ENCODE measurements at places on chromosomes 11 and 22.

- DNase-seq: no peak
These were observed 267.4 kb upstream of the ISX start for GRCh38 chr22:34798605-34799004.

- peak; percentile 38 for DNase-seq
These were observed 15.4 kb upstream of the TUBA8 start for GRCh38 chr22:18095101-18095805.

- no peak for DNase-seq
These were observed 3.7 kb upstream of the OR5AR1 start for GRCh38 chr11:56659755-56660154.

GRCh38 chr11:76023236-76024068 is 182.8 kb downstream of the WNT11 start:
- DNase-seq: no peak

- no peak for DNase-seq
These were observed 25.4 kb downstream of the TPBGL start for GRCh38 chr11:75265851-75266531.

DNA sequence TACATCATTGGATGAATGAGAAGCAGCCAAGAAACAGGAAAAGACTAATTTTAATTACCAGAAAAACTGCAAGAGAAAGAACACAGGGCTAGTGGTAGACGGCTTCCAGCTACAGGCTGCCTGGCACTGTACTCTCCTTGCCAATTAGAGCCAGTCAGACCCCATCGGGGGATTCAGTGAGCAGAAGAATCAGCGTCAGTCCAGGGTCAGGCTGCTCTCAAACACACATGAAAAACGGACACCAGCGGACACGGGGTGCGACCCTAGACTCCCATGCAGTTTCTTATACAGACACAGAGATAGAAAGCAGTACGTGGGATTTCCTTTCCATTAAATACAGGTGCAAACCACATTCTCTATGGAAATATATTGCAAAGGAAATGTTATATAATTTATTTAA is 1.1 kb upstream of the CNTN5 start:
- DNase-seq: no peak

DNA sequence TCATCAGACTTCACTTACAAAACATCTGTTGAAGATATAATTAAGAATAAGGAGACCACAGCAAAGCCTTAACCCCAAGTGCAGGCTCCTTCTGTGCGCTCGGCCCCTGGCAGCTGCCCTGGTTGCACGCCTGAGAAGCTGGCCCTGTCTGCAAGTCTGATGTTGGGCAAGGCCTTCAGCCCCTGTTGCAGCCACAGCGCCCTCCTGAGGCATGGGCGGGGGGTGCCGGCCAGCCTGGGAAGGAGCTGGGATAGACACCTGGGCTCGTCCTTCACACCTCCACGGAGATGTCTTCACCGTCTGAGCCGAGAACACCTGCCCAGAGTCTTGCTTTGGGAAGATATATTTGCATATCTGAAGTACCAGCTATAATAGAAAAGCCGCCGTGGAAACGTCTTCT is 104.1 kb downstream of the MPPED1 start:
- DNase-seq: no peak

- DNase-seq: no peak
These were observed 93.4 kb upstream of the SEPTIN5 start for GRCh38 chr22:19620742-19621371.

GRCh38 chr11:76201672-76202412 is 4.5 kb downstream of the WNT11 start:
- peak; percentile 8 for DNase-seq

DNA sequence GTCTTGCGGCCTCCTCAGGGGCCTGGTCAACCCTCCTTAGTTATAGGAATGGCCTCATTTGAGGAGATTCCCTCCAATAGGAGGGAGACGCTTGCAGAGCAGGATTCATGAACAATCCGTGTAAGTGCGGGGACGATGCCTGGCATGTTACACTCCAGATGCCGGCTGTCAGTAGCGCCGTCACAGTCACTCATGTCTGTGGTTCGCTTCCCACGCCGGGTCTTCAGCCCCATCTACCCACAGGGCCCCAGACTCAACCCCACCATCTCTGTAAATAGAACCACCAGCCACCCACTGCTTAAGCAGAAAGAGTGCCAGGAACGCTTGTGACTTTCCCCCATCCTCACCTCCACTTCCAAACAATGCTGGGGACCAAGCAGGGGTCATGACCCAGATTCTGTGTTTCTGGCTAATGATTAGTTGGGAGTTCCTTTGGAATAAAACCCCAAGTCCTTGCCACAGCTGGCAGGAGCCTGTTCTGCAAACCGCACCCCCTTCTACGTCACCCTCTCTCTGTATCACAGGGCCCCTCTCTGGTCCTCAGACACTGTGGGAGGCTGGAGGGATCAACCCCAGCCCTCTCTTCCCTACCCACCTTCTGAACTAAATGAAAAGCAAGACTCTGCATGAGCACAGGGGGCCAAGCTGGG is 38.8 kb upstream of the TOLLIP start:
- no peak for DNase-seq

DNA sequence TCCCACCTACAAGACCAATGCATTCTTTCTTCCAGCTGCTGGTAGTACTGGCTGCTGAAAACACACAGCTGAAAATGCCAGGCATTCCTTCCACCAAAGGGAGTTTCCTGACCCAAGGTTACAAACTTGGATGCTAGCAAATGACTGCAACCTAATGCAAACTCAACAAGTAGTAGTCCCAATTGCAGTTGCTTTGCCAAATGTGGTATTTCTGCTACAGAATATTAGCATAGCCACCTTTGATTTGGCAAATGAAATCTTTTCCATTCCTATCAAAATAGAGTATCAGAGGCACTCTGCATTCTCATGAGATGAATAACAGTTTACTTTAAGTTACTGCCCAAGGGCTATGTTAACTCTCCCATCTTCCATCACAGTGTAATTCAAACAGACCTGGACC is 172.0 kb upstream of the ARHGAP42 start:
- DNase-seq: peak; percentile 84

DNA sequence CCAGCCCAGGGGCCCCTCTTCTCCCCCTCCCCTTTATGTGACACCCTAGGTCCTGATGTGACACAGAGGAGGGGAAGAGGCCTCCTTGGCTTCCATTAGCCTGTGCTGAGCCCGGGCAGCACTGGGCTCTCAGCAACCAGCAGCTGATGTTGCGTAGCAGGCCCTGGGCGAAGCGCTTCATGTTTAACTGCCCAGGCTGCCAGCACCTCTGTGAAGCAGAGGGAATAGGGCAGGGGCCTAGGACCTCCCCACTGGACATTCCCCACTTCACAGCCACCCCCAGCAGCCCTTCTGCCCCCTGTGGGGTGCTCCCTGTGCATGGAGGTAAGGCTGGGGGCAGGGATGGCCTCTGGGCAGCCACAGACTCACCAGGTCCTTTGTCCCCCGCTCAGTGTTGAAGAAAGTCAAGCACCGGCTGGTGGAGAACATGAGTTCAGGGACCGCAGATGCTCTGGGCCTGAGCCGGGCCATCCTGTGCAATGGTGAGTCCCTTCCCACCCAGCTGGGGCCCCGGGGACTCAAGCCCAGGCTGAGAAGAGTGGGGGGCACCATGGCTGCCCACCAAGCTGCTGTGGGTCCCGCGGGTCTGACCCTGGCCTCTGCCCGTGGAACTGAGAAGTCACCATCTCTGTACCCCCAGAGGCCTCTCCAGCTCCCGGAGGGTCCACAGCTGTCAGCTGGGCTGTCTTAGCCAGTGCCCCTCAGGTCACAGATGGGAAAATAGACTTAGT is 11.6 kb downstream of the PICK1 start:
- no peak for DNase-seq

- no peak for DNase-seq
These were observed 50.1 kb downstream of the SLC35F2 start for GRCh38 chr11:107808521-107808920.

GRCh38 chr11:44592125-44592940 is 26.9 kb downstream of the CD82 start:
- DNase-seq: no peak

GRCh38 chr11:55342901-55343300 is at the start of gene OR4A16:
TSS of gene OR4A16 (plus strand) at chr11:55343201. CDS start at chr11:55343201, 0 bp downstream.
- no peak for DNase-seq

DNA sequence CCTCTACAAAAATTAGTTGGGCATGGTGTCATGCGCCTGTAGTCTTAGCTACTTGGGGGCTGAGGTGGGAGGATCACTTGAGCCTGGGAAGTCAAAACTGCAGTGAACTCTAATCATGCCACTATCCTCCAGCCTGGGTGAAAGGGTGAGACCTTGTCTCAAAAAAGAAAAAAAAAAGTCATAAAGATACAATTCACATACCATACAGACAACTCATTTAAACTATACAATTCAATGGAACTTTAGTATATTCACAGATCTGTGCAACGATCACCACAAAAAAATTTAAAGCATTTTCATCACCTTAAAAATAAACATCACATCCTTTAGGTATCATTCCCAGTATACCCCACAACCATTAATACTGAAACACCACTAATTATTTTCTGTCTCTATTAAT is 201.2 kb downstream of the PGR start:
- DNase-seq: peak; percentile 68

- DNase-seq: no peak
These were observed 10.5 kb downstream of the SMTNL1 start for GRCh38 chr11:57547854-57548377.

DNA sequence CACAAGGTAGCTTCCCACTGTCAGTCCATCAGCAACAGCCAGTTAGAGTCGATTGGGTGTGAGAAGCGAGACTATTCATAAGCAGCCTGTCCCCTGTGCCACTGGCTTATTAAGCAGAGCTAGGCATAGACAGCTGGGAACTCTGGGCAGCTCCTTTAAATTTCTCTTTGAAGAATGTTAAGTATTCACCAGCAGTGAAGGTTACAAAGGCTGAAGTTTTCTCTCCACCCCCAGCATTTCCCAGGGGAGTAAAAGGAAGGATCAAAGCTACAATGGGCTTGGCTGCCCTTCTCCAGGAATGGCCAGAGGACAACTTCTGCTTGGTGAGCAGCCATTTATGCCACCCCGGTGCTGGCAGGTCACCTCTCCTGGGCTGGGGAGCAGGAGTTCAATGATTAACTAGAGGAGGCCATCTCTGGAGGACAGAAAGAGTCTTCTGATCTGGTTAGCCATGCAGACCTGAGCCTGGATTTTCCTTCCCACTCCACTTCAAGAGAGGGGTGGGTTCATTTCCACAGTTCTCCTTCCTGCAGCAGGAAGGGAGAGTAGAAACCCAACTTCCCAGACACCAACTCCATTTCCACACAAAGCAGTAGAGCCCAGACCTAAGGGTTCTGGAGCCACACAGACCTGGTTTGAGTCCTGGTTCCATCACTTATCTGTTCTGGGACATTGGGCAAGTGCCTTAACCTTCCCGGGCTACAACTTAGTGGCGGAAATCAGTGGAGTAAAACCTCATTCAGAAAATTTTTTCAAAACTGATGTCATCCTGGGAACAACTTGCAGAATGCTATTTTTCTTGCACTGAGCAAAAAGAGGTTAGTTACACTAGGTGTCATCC is 22.6 kb downstream of the POU2AF3 start:
- no peak for DNase-seq

DNA sequence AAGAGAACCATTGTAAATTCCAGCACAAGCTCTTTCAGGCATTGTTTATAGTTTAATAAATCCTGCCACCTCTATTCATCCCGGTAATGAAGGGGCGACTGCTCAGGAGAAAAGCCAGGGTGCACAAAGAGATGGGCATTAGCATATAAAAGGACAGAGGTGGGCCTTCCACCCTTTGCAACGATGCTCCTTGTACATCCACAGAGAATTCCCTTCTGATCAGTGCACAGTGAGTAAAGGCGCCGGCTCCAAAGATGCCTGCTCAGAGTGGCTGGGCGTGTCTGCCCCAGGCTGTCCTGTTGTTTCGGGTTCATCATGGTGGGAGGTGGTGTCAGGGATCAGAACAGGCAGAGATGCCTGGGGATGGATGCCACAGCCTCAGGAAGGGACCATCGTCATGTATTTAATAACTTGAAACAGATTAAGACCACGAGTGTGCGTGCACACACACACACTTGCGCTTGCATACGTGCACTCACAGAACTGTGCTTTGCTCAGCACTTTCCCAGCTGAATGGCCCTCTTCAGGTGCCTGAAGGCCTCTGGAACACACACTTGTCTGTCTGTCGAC is 305.0 kb downstream of the TBC1D22A start:
- no peak for DNase-seq

DNA sequence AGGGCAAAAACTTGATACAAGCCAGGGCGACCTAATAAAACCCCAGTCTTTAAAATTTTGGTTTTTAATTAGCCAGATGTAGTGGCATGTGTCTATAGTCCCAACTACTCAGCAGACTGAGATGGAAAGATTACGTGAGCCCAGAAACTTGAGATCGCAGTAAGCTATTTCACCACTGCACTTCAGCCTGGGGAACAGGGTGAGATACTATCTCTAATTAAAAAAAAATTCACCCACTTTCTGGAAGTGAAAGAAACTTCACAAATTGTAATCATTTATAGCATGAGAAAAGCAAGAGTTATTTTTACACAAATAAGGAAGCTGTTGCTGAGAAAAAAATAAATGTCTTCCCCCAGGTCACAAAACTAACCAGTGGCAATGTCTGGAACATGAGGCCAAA is 882 bp upstream of the GLYATL2 start:
- no peak for DNase-seq

DNA sequence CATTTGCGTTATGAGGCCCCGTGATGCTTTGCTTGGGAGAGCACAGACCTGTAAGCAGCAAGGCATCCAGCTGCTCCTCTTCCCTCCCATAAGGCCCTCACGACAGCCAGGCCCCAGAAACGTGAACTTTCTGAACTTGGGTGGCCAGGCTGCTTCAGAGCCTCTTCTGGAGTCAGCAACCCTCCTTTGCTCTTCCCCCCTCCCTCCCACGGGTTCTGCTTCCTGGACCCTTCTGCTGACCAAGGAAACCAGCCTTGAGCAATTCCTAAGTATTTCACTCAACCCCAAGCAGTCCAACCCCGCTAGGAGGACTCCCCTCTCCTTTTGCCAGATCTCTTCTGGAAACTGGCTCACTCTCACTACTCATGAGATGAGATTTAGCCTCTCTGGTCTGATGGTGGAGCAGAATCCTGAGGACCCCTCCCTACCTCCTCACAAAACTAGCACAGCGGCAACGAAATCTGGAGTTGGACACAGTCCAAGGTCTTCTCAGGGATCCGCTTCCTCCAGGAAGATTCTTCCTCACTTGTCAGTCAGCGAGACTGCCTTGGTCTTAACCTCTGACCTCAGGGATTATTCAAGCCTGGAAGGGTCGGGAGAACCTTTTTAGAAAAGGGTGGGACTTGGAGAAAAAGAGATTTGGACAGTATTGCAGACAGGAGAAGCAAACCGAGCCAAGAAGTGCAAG is 86.2 kb downstream of the UBASH3B start:
- DNase-seq: no peak

- no peak for DNase-seq
These were observed 3.0 kb downstream of the INSC start for GRCh38 chr11:15117751-15118150.

DNA sequence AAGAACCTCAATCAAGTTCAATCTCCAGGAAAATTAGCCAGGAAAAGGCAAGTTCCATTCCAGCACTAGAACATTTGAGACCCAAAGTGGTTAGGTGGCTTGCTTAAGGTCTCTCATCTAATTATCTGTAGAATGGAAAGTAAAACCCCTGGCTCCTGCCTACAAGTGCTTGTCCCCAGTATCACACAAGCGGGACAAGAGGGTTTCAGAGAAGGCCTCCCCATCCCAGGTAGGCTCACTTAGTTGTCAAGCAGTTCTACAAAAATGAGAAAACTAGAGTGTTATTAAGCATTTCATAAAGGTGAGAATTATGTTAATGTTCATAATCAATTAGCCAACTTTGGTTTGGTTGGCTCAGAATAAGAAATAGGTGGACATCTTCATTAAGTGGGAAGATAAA is 5.5 kb downstream of the POU2AF1 start:
- DNase-seq: no peak
